ENCODE measurements at places on chromosomes 7 and 10. TPM values are rescaled to one million over a fixed set of nuclear protein-coding genes. Genes with fewer than 3 reads are reported as not detected.

MYL10 gene
- polyA plus RNA-seq, result not detected

CALML5 gene
- polyA plus RNA-seq, result not detected

DNA sequence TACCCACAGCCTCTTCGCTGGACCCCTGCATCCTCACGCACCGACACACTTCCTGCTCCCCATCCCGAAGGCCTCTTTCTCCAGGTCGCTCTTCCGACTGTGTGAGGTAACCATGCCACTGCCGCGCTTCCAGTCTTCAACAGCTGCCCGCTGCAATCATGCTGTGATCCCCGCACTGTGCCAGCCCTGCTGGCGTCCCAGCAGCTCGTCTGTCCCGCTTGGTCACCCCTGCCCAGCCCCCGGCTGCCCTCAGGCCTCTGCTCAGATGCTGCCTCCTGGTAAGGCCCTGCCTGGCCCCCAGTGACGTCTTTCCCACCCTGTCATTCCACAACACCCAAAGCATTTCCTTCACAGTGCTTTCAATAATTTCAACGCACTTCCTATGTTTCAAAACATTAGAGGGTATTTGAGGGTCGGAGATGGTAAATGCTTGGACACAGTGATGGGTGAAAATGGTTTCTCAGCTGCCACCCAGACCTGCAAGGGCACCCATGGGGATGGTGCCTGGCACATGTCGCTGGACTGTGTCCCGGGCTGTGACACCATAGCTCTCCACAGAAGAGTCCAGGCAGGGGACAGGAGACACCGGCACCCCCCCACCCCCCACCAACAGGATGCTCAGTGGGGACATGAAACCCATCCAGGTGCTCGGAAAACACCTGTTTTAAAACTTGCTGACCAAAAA lies 125.2 kb downstream of the MAD1L1 start:
- DNase-seq, result no peak

GRCh38 chr10:110151971-110152370 lies 55.4 kb upstream of the MXI1 start:
- no peak for DNase-seq

DNA sequence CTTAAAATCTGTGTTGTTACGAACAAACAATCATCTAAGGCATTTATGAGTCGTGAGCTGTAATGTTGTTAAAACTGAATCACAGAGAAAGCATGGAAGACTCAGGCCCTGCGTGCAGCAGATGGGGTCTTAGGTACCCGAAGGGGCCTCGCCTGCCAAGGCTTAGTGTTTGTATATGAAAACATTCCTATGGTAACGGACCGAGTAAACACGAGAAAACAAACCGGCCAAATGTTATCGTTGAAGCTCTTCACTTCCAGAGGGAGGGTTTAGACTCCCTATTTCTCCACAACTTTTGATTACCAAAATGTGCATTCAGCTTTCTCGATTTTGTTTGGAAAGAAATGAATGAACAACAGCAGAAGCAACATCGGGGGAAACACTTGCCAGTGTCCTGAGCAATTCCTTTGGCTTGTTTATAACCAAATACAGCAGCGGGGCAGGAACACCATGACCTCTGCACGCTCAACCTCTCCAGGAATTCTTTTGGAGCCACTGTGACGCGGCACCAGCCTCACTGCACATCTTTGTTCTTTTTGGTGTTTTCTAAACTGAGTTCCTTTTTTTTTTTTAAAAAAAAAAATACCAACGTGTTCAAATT lies 121.6 kb upstream of the KLF6 start:
- DNase-seq, result peak; percentile 77

DNA sequence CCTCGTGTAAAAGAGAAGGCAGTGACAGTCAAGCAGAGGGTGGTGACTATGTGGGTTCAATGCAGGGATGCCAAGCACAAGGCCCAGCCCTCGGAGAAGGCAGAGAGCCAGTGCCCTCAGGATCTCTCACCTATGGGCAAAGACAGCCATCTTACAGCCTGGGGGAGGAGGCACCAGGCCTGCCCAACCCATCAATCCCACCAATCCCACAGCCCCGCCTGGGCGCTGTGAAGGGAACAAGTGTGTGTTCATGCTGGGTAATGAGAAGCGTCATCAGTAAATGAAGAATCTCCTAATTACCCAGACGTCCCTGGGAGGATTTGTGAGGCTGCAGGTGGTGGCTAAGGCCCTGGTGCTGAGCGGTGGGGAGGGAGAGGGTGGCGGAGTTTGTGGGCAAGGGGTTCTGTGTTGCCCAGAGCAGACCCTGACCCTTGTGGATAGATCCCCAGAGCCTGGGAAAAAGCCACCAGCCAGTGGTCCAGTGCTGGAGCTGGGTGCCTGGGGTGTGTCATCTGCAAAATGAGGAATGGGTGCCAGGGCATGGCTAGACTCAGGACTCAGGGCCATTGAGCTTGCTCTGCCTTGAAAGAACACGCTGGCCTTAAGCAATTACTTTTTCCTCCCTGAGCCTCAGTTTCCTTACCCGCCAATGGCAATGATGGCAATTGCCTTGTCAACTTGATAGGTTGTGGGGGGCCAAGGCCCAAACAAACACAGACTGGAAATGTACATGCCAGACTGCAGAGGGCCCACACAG lies 128.1 kb upstream of the UNC5B start:
- no peak for DNase-seq

- DNase-seq, result no peak
Measured at GRCh38 chr10:123017421-123018165, 8.8 kb downstream of the ACADSB start.

- DNase-seq, result no peak
Measured at GRCh38 chr7:51256916-51257315, 59.7 kb downstream of the COBL start.

All from right cardiac atrium (tissue), 5 donors.